ENCODE measurements at places on chromosomes 3 and 15.

DNA sequence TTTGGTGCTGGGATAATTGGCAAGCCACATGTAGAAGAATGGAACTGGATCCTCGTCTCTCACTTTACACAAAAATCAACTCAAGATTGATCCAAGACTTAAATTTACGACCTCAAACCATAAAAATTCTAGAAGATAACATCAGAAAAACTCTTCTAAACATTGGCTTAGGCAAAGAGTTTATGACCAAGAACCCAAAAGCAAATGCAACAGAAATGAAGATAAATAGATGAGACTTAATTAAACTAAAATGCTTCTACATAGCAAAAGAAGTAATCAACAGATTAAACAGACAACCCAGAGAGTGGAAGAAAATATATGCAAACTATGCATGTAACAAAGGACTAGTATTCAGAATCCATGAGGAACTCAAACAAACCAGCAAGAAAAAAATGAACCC, 80.1 kb downstream of the CLDN1 start:
- DNase-seq: no peak

DNA sequence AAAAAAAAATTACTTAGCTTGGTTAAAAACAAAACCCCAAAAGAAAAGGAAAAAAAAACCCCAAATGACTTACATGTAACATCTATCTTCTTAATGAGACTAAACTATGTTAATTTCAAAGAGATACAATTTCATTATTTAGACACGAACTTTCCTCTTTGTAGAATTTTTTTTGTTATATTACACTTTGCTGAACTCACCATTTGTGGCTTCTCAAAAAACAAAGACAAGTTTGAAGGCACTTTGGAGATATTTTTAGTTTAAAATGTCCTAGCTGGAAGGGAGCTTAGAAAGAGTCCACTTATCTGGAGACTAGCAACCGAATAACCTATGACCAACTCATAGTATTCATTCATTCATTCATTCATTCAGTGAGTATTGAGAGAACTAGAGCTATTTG, 301.7 kb upstream of the ROPN1 start:
- no peak for DNase-seq

GRCh38 chr3:126146034-126146433, 34.4 kb downstream of the ALDH1L1 start:
- DNase-seq: no peak

- no peak for DNase-seq
These were observed 44.0 kb downstream of the FMN1 start for GRCh38 chr15:33150431-33150941.

DNA sequence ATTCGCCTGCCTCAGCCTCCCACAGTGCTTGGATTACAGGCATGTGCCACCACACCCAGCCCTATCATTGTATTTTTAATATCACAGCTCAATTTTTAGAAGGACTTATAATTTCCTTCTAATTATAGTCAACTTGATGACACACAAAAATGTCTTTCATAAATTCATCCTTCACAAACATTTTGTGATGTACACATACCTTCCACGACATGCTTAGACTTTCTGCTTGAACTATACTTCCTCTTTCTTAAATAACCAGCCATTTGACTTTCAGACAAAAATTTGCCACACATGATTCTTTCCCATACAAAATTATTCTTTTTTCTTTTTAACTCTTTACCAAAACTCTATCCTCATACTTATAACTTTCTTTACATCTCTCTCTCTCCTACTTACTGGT, 48.4 kb upstream of the CCK start:
- no peak for DNase-seq

DNA sequence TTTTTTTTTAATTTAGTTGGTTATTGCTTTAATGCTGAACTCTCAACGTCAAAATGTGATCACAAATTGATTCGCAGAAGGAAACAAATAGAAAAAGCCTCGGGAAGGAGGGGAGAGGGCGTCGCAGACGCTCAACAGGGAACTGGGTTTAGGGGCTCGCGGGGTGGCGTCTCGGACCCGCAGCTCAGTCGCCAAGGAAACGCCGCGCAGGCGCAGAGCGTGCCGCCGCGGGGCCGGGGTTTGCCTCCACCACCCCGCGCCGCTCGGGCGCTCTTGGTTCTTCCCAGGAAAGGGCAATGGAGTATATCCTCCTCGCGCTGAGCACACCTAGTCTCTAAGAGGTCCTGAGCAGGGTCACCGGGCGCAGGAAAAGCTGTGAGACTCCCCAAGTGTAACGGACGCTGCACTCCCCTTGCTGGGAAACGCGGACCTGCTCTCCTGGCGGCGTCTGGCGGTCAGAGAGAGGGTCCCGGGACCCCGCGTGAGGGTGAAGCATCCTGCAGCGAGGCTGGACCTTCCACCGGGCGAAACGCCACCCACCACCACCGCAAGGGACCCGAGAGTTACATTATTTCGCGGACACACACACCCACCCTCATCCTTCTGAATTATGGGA, 753 bp downstream of the PLCH1 start:
- peak; percentile 33 for DNase-seq

DNA sequence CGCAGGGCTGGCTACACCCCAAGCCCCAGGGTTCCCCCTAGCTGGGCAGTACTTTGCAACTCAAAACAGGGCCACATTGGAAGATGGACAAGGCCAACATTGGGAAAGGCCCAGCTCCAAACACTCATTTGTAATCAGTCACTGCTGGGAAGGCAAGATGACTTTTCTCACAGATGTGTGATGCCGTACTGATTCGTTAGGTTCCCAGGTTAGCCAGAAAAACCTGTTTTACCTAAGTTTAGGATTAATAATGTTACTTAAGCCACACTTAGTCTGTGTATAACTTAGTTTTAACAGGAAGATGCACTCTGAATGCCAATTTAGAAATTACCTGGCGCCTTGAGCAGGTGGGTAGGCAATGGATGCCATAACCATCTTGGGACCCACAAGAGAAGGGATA, 71.0 kb downstream of the ITGB5 start:
- DNase-seq: no peak

DNA sequence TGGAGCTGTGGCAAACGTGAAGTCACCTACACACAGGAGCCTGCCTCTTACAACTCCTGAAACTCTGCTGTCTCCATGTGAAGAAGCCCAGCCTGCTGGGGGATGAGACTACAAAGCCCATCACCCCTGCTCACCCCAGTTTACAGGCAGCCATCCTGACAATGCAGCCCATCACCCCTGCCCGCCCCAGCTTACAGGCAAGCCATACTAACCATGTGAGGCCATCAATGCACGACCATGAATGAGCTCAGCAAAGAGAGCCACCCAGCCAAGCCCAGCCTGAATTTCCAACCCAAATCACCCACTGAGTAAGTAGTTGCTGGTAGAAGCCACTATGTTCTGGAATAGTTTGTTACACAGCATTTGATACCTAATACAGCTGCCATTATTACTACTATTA, 185.4 kb upstream of the NSMCE3 start:
- DNase-seq: no peak

GRCh38 chr15:75307778-75308390, 25.2 kb downstream of the GOLGA6D start:
- DNase-seq: no peak

DNA sequence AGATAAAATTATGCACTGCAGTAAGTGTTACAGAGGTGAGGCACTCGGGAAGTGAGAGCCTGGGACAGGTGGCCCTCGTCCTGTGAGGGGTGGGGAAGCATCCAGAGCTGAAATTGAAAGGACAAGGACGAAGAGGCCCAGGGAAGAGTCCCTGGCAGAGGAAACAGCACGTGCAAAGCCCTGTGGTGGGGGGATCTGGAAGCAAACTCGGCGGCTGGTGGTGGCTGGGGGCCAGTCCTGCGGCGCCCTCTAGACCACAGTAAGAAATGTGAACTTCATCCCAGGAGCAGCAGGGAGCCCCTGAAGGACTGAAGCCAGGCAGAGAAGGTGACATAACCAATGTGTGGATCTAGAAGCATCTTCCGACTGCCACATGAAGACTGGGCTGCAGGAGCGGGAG, 42.8 kb downstream of the GRIP2 start:
- no peak for DNase-seq

DNA sequence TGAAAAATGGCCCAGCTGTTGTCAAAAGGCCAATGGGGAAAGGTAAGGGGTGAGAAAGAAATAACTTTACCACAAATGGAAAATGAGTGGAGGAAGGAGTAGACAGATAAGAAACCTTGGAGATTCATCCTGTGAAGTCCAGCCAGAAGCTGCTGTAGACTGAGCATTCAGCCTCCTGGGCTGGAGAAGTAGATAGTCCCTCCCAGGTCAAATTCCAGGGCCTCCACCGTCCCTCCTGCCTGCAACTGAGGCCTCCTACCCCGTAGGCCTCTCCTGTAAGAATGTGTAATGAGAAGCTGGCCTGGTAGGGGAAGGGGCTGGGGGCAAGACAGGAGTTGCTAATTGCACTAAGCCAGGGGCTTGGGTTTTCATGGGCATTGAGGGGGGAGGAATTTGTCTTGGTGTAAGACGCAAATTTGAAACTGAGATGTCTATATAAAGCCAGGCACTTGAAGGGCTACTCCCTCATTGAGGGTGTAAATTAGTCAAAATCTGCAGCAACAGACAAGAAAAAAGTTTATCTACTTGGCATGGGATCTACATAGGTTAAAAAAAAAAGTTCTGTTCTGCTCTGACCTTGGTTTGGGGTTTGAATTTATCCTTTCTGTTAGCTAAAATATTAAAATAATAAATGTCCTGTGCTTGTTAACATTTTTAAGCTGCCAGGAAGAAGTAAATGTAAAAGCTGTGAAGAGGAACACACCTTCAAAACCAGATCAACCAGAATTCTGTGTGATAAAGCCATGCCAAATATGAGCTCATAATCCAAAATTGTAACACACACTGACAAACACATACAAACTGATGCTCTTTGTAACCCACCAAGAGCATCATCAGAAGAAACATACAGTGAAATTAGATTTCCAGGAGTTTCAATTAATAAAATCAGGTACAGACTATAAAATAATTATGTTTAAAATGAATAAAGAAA, 1.7 kb upstream of the RBP2 start:
- DNase-seq: no peak

DNA sequence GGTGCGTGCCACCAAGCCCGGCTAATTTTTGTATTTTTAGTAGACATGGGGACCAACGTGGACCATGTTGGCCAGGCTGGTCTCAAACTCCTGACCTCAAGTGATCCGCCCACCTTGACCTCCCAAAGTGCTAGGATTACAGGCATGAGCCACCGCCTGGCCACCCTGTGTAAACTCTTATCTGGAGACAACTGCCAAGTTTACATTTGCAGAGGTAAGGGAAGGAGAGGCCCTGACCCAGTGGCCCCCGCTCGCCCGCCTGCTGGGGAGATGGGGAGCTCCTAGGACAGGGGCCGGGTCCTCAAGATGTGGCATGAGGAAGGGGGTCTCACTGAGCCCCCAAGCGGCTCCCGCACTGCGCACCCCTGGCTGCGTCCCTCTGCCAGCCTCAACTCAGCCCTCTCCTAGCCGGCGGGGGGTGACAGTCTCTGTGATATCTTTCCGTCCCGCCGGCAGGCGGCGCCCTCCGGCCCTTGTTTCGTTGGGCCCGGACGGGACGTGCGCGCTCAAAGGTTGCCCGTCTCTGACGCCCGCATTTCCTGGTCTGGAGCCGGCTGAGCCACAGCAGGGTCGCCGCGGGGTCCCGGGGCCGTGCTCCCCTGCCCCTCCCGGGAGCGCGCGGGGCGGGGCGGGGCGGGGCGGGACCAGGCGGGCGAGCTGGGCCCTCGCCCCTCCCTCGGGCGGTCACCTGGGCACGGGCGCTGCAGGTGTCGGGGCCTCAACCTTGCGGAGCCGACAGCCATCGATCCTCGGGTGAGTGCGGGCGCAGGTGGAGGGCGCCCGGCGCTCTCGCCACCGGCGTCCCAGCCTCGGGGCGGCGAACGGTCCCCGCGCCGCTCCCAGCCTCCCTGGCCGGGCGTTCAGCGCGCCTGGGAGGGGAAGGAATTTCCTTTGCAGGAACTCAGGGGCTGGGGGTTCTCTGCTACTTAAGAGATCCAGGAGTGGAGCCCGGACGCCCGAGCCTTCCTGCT, at the start of gene GPR160:
Gene GPR160 (plus strand): TSS at position 533 of the 971 bp plus-strand sequence. CDS start 45,978 bp downstream, outside the sequence.
- peak; percentile 83 for DNase-seq

GRCh38 chr3:155880286-155880685, 9.8 kb downstream of the GMPS start:
- no peak for DNase-seq

- DNase-seq: no peak
These were observed 83.9 kb downstream of the PPARG start for GRCh38 chr3:12372741-12373280.

DNA sequence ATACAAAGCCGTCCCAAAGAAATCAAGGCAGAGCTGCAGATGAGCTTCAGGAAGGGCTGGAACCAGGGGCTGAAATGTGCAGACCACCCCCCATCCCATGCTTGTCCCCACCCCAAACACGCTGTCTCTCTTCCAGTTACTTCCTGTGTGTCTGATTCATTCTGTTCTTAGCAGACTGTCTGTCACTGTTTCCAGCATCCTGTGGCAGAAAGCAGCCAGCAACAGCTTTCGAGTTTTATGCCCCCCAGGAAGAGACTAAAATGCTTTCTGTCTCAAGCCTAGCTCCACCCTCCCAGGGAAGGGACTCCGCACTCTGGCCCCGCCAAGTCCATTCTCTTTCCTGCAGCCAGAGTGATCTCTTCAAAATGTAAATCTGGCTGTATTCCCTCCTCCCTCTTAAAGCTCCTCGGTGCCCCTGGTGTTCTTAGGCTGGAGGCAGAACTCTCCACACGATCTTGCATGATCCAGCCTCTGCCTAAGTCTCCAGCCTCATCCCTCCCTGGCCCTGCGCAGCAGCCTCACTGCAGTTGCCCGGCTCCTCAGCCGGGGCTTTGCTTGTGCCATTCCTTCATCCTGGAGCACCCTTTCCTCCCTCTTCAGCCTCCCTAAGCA, 41.5 kb downstream of the HRH1 start:
- no peak for DNase-seq

DNA sequence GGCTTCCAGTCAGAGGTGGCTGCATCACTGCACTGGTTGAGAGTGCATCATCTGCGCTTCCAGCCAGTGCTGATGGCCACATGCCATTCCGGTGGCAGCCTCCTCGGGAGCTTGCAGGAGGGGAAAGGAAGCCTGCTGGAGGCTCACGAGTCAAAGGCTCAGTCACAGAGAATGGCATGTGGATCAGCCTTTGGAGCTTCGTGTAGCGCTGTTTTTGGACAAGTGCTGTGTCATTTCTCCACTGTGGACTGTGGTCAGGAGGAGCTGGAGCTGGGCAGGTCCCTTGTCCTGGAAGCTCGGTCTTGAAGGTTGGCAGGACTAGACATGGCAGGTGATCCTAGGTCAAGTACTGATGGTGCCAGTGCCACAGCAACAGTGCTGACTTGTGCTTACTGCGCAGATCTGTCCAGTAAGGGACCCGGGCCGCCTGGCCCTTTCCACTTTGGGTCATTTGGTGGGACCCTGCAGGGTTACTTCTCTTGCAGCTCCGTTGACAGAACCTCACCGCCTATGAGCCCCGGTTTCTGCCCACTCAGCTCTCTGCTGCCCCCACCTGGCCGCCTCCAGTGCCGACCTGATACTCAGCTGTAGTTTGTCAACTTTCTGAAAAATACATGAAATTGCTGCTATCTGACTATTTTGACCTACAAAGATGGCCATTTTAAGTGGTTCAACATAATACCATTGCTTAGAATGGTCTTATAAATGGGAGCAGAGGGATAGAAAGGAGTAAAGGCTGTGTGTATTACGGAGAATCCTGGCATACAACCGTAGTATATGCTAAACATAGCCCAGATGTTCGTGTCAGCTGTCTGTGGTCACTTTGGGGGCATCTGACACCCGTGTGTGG, 27.6 kb upstream of the TRPM1 start:
- peak; percentile 64 for DNase-seq
